Psoas muscle (tissue), 8 donors: ENCODE measurements at places on chromosomes 4 and X.

GRCh38 chr4:23485801-23486200 is 404.0 kb downstream of the PPARGC1A start:
- no peak overlapping the region for H3K4me3 ChIP-seq
- no peaks in the 10 kb centered on the region for H3K4me1 ChIP-seq

GRCh38 chrX:79182071-79182470 is 37.6 kb downstream of the GPR174 start:
- H3K27ac ChIP-seq, result no peak overlapping the region
- H3K27me3 ChIP-seq, result no peaks in the 10 kb centered on the region
- no peaks in the 10 kb centered on the region for H3K4me1 ChIP-seq
- no peaks in the 10 kb centered on the region for H3K36me3 ChIP-seq
- DNase-seq, result no peak

- peak overlapping the region; percentile 71 for H3K27ac ChIP-seq
- DNase-seq, result no peak
- peaks cover 33% of the 10 kb centered on the region for H3K4me1 ChIP-seq
- no peaks in the 10 kb centered on the region for H3K27me3 ChIP-seq
- no peaks in the 10 kb centered on the region for H3K36me3 ChIP-seq
Observed at GRCh38 chr4:2412534-2412884, 5.9 kb downstream of the ZFYVE28 start.

- DNase-seq, result no peak
- H3K4me1 ChIP-seq, result no peaks in the 10 kb centered on the region
- no peak overlapping the region for H3K4me3 ChIP-seq
- H3K27ac ChIP-seq, result no peak overlapping the region
- H3K27me3 ChIP-seq, result no peaks in the 10 kb centered on the region
Observed at GRCh38 chr4:188839704-188840103, 700.5 kb downstream of the TRIML1 start.

DNA sequence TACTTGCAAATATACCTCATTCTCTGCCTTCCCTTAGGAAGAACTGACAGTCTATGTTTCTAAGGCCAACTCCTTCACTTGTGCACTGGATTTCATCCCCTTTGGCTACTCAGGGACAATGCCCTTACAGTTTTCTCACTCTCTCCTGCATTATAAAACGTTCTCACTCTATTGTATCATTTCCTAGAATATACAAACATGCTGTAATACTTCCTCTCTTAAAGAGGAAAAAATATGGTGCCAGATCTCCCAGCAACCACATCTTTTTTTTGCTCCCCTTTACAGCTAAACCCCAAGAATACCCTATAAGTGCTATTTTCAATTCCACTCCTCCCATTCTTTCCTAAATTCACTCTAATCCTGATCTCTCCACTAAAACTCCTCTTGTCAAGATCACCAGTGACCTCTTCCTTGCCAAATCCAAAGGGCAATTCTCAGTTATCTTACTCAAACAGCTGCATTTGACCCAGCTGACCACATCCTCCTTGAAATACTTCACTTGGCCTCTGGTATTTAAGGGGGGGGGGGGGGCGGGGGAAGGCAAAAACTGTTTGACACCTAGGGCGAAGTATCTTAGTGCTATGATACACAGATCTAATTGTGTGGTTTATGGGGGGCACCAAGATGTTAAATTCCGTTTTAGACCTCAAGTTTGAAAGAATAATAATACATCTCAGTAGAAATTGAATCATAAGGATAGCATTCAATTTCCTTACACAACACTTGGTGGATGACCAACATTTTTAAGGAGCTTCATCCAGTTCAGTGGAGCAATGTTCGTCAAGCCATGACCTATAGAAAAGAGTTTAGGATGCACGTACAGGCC is 1.6 kb downstream of the RCHY1 start:
- no peak for DNase-seq
- peaks cover 23% of the 10 kb centered on the region for H3K36me3 ChIP-seq
- peak overlapping the region; percentile 94 for H3K27ac ChIP-seq
- H3K4me3 ChIP-seq, result peak overlapping the region; percentile 80

DNA sequence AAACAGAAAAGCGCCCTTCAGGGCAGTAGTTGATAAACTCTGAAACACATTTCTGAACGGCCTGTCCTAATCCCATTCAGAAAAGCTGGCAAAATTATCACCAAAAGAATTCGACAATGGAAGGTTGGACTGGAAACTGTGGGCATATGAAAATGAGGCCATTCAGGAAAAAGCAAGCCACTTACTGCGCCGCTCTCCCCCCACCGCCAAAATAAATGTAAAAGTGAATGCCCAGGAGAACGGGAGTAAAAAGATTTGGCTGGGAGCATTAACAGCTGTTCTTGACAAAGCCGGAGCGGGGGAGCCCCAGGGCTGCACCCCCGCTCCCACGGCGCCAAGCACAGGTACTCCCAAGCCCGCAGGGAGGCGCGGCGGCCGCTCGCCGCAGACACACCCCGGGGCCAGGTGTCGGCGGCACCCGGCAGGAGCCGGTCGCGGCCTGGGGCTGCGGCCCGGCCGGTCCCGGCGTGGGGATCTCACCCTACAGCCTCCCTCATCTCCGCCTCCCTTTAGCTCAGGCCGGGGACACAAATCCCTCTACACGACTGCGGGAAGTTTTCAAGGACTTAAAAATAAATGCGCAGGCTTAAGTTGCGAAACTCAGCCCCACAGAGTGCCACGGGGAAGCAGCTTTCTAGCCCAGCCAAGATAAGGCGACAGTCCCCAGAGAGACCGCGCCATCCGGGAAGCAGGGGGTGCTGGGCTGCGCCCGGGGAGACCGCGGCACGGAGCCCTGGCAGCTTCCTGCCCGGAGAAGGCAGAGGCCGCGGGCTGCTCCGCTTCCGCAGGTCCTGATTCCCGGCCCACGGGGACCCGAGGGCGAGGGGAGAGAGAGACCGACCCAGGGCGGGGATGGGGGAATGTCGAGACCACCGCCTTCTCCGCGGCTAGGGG is 593 bp downstream of the SH3RF1 start:
- no peaks in the 10 kb centered on the region for H3K36me3 ChIP-seq
- H3K27ac ChIP-seq, result peak overlapping the region; percentile 96
- peak overlapping the region; percentile 98 for H3K4me3 ChIP-seq
- H3K27me3 ChIP-seq, result no peaks in the 10 kb centered on the region
- peak; percentile 71 for DNase-seq
- H3K4me1 ChIP-seq, result peaks cover 36% of the 10 kb centered on the region

DNA sequence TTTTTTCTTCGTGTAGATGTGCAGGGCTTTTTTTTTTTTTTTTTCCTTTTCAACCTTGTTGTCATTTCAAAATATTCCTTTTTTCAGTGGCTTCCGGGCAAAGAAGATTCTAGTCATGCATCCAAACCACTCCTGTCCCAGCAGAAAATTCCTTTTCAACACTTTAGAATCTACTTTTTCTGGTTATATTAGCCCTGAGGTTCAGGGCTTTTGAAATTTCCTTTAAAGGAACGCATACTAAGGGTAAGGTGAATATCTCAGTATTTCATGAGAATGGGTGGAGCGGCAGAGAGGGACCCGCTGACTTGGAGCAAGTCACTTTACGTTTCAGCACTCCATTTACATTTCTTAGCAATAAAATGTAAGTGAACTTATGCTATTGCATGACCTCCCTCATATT is 15.6 kb upstream of the TENM3 start:
- no peak overlapping the region for H3K4me3 ChIP-seq
- no peaks in the 10 kb centered on the region for H3K36me3 ChIP-seq
- no peak overlapping the region for H3K27ac ChIP-seq

DNA sequence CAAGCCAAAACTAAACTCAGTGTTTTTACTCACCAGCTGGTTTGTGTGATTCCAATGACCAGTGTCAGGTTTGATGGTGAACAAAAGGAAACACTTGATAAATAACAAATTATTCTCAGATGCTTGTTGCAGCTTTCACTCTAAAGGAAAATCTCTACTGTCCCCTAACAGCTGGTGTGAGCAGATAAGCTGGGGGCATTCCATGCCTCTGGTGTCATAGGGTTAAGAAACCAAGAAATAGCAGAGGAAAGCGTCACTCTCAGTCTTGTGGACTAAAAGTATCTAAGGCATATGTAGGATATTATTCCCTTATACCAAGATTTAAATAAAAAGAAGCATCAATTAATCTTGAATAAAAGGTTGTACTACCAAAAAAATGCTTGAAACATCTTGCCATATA is 24.3 kb downstream of the TRPC5 start:
- DNase-seq, result no peak
- H3K4me3 ChIP-seq, result no peak overlapping the region
- no peaks in the 10 kb centered on the region for H3K36me3 ChIP-seq
- no peak overlapping the region for H3K27ac ChIP-seq

DNA sequence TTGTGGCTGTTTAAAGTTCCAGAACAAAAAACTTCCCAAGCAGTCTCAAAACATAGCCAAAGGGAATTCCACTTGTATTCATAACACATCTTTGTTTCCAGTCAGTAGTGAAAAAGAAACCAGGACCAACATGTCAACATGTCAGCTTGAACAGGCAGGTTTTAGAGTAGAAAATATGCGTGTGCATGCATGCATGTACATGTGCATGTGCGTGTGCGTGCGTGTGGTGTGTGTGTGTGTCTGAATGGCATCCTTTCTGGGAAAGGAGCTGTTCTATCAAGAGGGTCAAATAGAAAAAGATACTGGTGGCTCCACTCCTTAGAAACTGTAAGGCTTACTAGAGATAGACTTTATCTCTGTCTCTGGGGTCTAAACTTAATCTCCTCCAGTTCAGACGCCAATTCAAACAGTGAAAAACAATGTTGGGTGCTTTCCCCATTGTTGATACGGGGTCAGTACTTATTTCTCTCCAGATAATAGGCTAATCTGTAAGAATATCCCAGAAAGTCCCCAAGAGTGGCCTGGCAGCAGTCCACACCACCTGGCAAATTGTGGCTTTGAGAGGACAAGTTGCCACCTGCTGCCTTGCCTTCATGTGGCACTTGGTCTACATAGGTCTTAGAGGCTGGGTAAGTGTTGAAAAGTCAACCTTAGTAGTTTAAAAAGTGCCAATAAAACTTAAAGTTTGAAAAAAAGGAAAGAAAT is 110.4 kb downstream of the SCD5 start:
- H3K27me3 ChIP-seq, result no peaks in the 10 kb centered on the region
- no peaks in the 10 kb centered on the region for H3K36me3 ChIP-seq
- H3K4me3 ChIP-seq, result no peak overlapping the region
- no peaks in the 10 kb centered on the region for H3K4me1 ChIP-seq
- H3K27ac ChIP-seq, result no peak overlapping the region
- no peak for DNase-seq

DNA sequence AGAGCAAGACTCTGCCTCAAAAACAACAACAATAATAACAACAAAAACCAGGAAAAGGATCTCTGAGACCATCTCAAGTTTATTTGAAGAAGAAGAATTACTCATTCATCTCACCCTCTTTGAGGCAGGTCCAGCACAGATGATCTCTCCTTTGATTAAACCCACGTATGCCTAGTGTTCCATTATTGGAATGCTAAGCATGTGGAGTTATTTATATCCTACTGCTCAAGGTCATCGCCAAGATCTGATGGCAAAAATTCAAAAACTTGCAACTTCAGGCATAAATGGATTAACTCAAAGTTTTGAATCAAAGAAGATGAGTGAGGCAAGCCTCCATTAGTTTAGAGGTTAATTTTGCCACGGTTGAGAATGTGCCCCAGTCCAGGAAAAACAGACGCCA is 184.2 kb downstream of the DHRSX start:
- no peaks in the 10 kb centered on the region for H3K27me3 ChIP-seq
- H3K36me3 ChIP-seq, result no peaks in the 10 kb centered on the region
- H3K4me1 ChIP-seq, result no peaks in the 10 kb centered on the region

DNA sequence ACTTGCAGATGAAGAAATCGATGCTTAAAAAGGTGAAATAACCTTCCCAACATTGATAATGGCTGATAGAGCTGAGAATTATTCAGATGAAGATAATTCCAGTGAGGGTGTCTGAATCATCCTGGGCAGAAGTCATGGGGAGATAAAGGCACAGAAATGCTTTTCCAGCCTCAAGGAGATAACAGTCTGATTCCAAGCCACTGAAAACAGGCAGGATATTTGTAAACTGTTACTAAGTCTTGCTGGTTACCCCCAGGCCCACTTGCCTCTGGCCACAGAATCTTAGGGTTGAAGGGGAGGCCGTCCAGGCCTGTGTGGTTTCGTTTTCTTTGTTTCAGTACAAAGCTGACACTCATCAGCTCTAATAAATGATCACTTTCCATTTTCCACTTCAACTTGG is 158.5 kb downstream of the SH3KBP1 start:
- no peak overlapping the region for H3K27ac ChIP-seq
- H3K4me3 ChIP-seq, result no peak overlapping the region
- H3K27me3 ChIP-seq, result no peaks in the 10 kb centered on the region
- H3K36me3 ChIP-seq, result no peaks in the 10 kb centered on the region

DNA sequence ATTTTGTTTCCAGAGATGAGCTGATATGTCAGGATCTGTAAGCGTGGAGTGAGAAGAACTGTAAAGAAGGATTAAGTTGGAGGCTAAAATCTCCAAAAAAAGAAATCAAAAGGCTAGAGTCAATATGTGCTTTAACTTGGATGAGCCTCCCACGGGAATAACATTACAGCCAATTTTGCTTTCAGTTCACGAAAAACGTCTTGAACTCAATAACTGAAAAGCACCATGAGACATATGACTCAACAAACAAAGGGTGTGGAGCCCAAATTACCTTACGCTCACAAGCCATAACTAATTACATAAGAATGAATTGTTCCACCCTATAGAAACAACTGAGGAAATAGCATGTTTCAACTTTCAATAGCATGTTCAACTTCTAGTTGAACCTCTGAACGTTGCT is 22.3 kb downstream of the TMPRSS11D start:
- H3K4me1 ChIP-seq, result no peaks in the 10 kb centered on the region
- no peaks in the 10 kb centered on the region for H3K27me3 ChIP-seq
- no peak overlapping the region for H3K4me3 ChIP-seq

DNA sequence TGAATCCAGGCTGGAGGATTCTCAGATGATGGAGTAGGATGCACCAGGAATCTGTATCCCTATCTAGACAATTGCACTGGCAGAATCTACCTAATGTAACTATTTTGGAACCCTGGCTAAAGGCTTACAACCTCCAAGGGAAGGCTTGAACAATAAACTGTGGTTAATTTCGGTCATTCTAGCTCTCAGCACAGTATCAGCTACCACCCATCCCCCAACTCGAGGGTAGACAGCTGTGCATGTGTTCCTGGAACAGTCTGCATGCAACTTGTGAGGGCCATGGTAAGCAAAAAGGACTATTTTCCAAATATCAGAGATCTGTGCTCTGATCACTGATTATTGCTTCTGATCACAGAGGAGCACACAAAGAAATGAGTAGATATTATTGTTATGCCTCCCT is 34.0 kb downstream of the ELF2 start:
- H3K27me3 ChIP-seq, result no peaks in the 10 kb centered on the region
- H3K4me1 ChIP-seq, result peaks cover 59% of the 10 kb centered on the region
- H3K36me3 ChIP-seq, result no peaks in the 10 kb centered on the region
- DNase-seq, result no peak

DNA sequence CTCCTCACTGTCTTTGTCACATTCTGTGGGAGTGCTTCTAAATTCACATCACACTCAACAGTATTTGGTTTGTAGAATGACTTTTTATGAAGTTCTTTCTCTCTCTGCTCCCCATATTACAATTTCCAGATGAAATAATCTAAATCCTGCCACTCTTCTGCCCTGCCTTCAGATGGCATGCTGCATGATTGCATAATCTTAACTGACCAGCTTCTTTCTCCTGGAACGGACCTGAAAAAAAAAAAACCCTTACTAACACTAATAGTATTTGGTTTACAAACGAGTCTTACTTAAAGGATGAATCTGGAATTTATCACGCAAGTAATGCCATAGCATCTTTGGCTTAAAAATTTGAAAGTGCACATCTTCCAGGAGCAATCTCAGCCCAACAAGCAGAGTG is 272.3 kb downstream of the NAF1 start:
- no peaks in the 10 kb centered on the region for H3K27me3 ChIP-seq
- no peak overlapping the region for H3K4me3 ChIP-seq
- no peaks in the 10 kb centered on the region for H3K36me3 ChIP-seq
- H3K4me1 ChIP-seq, result no peaks in the 10 kb centered on the region

- no peaks in the 10 kb centered on the region for H3K4me1 ChIP-seq
- no peak for DNase-seq
- H3K4me3 ChIP-seq, result no peak overlapping the region
- no peak overlapping the region for H3K27ac ChIP-seq
Observed at GRCh38 chrX:66020631-66021334, 19.1 kb downstream of the VSIG4 start.
